Activated T-cell treated with anti-CD3 and anti-CD28 coated beads, Interleukin-2, amount 50 U/mL, for 4 hours (primary cell): ENCODE measurements at places on chromosomes 3 and 15.

DNA sequence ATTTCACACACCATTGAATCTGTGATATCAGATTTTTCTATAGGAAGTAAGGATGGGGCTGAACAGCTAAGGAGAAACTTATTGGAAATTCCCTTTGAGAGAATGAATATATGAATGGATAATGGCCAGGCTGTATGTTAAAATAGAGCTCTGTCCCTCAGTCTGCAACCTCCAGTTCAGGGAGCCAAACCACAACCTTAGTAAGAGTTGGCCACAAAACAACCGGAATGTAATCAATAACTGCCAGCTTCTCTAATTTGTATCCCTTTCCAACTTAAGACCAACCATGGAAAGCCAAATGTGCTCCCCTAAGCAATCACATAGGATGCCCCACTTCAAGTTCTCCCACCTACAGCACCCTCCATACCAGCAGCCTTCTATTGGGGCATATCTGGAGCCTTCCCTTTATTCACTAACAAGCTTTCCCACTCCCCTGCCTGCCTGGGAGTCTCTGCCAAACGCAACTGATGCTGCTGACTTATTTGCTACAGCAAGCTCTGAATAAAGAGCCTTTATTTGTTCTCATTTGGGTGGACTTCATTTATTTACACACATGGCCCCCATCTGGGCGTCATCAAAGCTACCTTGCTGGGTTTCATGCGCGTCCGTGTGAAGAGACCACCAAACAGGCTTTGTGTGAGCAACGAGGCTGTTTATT is 75.4 kb upstream of the LARS2 start:
- DNase-seq: no peak

- no peak for DNase-seq
Measured at GRCh38 chr15:68586274-68586961, 7.6 kb downstream of the CORO2B start.

DNA sequence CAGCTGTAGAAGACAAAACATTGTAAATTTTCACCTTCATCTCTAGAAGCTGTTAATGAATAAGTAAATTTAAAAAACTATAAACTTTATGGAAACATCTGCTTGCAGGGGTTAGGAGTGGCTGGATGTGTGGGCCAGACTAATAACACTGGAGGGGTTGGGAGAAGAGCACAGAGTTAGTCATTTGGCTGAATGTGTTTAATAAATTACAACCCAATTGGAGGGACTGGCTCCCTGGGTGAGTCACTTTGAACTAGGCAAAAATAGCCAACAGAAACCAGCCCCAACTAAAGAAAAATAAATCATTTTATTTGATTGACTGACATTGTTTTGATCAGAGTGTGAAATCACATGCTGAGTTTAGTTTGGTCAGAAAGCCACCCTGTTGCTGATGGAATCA is 21.8 kb downstream of the DGKG start:
- no peak for DNase-seq

GRCh38 chr15:70768257-70768883 is 5.0 kb upstream of the UACA start:
- no peak for DNase-seq

GRCh38 chr3:130081351-130081881 is at the start of gene ALG1L2:
Gene ALG1L2, plus strand, starts transcription at chr3:130081831. Its CDS starts 186 bp downstream, at chr3:130082017.
- no peak for DNase-seq

DNA sequence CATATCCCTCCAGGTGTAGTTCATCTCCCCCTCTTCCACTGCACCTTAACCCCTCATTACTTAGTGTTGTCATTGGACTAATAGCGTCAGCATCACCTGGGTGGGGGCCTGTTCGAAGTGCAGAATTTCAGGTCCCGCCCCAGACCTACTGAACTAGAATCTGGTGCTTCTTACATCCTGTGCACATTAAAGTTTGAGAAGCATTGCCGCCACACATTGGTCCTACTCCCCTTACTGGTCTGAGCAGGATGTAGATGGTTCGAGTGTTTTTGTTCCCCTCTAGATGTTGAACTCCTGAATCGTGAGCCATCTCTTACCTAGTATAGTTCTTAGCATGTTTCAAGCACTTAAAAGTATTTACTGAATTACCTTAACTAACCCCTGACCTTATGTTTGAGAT is 13.2 kb downstream of the KLHL18 start:
- no peak for DNase-seq

- no peak for DNase-seq
Measured at GRCh38 chr3:9669277-9669676, 20.0 kb downstream of the MTMR14 start.

GRCh38 chr3:157588386-157589060 is 85.3 kb upstream of the VEPH1 start:
- DNase-seq: no peak

DNA sequence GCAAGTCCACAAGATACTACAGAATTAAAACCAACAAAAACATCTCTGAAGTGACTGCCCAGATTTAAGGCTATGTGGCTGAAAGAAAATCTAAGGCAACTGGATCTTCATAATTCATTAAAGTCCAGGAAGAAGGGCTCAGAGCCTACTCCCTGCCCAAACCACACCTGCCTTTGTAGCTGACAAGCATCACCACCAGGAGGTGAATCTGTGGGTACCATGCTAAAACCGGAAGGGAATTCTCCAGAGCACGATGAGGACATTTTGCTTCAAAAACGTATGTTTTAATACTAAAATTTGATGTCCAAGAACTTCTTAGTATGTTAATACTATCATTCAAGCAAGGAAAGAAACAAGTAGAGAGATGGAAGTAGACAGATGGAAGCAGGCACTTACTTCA is 495.9 kb upstream of the NECTIN3 start:
- DNase-seq: no peak

- DNase-seq: peak; percentile 41
Measured at GRCh38 chr3:120348065-120348990, 826 bp downstream of the LRRC58 start.

DNA sequence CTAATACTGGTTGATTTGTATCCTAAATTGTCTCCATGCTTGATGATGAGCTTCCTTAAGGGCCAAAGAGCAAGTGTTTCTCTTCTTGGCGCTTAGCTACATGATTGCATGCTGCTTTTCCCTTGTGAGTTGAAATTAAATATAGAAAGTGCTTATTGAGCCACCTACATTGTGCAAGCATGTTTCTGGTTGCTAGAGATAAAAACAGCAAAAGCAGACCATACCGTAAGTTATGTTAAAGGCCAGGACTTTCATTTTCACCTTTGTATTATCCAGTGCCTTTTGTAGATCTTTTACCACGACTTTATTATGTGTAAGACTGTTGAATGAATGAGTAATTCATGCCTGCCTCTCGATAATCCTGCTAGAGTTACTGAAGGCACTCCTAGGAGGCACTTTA is 41.9 kb upstream of the CCNB2 start:
- no peak for DNase-seq

DNA sequence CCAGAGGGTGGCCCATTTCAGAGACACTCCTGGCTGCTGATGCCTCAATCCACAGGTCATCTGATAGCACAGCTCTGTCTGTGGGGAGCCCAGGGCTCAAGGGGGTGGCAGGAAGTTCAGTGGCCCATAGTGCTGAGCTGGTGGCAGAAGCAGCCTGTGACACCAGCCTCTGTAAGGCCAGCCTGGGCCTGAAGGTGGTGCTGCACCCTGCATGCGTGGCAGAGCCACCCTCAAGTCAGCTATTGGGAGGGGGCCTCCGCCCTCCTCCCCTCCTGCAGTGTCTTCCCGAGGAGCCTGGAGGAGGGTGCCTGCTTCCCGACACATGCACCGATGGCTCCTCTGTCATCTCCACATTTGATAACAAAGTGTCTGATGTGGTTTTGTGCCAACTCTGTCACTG is 3.0 kb downstream of the PLA1A start:
- DNase-seq: no peak

DNA sequence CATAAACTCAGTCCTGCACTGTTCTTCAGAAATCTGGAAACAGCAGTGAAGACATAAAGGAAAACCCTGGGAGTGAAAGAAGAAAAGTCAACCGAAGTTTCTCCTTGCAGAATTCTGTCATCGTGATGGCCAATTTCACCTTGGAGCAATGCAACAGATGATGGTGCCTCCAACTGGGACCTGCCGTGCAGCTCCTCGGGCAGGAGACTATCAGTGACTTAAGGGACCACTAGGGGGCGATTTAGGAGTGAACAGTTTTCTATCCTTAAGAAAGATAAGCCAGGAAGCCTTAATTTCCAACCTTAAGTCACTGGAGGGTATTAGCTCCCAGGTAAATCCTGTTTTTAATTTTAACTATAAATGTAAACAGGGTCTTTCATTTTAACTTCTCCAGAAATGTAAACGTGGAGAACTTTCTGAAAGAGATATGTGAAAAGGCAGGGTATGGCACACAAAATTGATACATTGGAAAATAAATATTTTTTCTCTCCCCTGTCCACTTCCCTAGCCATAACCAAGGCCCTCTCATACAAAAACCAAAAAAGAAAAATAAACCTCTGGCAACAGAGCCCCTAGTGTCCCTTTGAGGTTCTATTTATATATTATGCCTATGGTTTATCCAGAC is 116.3 kb downstream of the PDZRN3 start:
- DNase-seq: no peak

DNA sequence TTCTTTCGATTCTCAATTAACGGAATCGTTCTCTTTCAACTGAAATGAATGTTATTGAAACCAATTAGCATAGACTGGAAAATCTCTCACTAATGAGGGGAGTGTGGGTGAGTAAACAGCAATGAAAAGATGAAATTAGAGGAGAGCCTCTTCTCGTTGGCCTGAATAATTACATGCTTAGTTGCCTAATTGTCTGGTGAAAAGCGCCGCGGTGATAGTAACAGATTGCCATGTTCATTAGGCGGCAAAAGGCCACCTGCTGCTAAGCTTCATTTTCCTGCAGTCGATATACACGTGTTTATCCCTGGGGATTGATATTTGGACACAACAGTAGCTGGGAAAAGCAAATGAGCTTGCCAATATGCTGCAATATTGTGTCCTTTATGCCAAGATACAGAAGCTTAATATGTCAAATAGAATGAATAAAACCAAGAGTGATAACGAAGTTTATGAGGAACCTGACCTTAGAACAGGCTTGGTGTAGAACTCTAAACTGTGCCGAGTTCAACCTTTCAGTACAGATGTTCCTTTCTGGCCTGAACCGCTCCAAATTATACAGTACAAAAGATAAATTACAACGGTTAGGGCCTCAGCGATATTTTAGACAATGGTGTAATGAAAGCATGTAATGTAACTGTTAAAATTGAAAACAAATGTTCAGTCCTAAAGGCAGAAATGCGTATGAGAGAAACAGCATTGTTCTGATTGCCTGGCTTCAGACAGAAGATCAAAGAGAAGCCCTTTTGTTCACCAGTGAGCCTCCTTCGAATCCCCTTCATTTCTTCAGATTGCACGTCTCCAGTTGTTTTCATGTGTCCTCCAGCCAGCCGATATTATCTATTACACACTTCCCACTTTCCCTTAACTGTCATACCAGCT is 185.2 kb downstream of the SHOX2 start:
- no peak for DNase-seq

GRCh38 chr15:50302581-50302980 is 37.1 kb upstream of the HDC start:
- DNase-seq: no peak

- no peak for DNase-seq
Measured at GRCh38 chr3:181956122-181956521, 244.4 kb downstream of the SOX2 start.

- DNase-seq: no peak
Measured at GRCh38 chr15:50431204-50431603, 7.0 kb downstream of the USP8 start.

GRCh38 chr15:51263726-51264125 is 74.7 kb downstream of the CYP19A1 start:
- DNase-seq: no peak

DNA sequence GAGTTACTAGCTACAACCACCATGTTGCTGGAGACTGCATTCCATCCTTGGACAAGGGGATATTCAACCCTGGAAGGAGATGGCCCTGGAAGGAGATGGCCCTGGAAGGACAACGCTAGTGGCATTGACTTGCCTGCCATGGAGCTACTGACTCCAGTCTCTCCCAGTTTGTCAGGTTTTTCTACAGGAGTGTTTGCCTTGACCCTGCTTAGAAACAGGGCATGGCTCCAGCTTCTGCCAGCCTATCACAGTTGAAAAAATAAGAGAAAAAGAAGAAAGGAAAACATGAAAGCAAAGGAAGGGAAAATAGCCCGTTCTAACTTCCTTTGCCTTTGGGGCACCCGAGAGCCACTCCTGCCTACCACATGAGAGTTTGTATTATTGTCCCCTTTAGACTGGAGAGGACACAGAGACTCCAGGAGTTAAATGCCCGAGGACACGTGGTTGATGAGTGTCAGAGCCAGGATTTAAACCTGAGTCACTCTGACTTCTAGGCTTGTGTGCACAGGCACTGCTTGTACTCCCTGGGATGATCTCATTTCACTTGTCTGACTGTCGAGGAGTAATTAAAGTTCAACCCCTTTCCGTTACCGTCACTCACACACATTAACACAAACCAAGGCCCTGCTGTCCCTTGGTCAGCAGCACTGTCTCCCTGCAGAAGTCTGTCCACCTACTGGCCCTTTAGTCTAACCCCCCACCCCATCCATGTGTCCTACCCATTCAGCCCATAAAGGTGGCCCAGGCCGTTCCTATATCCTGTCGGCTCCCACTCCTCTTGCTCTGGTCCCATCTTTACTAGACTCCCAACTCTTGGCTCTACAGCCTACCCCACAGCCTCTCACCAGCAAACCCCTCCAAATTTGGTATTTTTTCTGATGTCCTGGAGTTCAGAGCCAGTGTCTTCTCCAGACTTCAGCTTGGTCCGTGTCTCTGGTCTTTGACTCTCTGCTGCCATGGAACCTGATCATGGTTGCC is 46.1 kb downstream of the C2CD4A start:
- no peak for DNase-seq

DNA sequence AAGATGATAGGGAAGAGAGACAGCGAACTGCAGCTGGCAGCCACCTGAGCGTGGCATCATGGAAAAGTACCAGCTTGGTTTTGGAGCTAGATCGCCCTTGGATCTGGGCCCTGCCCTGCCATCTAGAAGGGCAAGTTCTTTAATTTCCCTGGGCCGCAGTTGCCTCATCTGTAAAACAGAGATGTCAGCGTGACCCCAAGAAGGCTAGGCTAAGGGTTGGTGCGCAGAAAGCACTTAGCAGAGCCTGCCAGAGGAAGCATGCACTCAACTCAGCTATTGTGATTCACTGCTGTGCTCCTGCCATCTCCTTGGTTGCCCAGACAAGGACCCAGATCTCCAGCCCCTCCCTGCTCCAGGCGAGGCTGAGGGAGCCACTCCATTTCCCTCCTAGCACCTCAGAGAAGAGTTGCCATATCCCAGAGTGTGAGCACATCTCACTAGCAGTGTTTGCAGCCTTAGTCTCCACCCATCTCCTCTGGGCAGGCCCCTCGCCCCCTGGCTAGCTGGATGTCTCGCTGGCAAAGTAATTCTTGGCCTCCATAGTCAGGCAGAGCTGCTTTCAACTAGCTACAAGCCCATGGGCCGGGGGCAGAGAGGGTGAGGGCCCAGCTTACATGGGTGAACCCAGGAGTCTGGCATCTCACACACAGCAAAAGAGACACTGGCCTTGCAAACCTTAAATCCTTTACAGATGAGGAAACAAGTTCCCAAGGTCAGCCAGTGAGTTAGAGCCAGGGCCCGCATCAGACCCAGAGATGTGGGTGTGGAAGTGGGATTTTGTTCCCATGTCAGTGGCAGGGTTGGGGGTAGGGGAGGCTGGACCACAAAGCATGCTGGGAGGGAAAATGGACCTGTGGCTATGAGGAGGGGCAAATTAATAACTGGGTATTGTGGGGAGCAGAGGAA is 280.7 kb upstream of the TLE3 start:
- DNase-seq: no peak
